ENCODE measurements at places on chromosomes 2 and 18.
A peak's percentile ranks its signal among the peaks of the same experiment; 100 is the strongest.

DNA sequence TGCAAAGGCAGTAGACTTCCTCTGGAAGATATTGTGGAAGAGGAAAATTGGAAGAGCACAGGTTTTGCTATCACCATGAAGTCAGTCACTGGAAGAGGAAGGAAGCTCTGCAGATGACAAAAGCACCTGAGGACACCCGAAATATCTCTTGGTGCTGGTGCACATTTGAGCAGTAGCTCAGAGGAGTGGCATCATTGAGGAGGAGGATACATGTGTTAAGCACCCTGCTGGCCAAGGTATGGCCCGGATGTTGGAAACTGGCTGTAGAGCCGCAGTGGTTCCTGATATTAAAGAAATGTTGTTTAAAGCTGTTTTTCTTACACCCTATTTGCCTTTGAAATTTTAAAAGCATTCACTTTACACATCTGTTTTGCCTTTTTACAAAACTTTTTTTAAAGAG lies 32.7 kb upstream of the SCYGR2 start:
- no peak for DNase-seq

DNA sequence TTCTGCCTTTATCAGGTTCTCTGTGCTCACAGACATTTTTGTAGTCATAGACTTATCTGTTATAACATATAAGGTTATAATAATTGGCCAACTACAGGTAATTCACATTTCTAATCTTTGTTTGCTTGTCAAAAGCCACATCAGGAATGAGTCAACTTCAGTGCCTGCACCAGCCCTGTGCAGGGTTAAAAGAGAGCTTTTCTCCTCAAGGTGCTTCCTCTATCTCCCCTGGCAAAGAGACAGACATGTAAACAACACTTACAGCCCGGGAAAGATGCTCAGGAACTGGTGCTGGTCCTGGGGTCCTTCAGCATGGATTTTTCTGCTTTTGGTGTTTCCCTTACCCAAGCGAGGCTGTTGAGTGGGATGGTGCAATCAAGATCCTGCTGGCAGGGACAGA lies 7.7 kb upstream of the EHD3 start:
- DNase-seq = no peak

- no peak for DNase-seq
Observed at GRCh38 chr18:45806226-45806625, 19.2 kb upstream of the SIGLEC15 start.

GRCh38 chr2:30622452-30622851 lies 175.4 kb downstream of the LCLAT1 start:
- no peak for DNase-seq

- peak; percentile 30 for DNase-seq
Observed at GRCh38 chr2:46951290-46952064, 35.9 kb upstream of the MCFD2 start.

- DNase-seq = no peak
Observed at GRCh38 chr18:9810299-9810698, 75.5 kb upstream of the TXNDC2 start.

DNA sequence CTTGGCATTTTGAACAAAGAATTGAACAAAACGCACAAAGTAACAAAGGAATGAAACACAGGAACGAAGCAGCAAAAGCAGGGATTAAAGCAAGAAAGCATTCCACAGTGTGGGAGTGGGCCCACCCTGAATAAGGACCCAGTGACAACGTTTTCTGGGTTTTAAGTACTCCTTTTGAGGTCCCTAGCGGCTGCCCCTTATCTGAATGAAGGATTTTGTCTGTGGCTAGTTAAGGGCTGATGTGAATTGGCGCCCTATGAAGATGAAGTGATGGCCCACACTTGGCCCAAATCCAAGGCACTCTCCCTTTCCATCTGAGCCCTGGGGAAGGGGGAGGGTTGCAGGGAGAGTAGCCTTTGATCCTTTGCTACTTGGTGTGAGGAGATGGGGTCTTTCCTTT lies 7.8 kb upstream of the CCDC141 start:
- no peak for DNase-seq

- no peak for DNase-seq
Observed at GRCh38 chr2:46400016-46400415, 79.3 kb upstream of the TMEM247 start.

- DNase-seq = peak; percentile 22
Observed at GRCh38 chr2:134581877-134582546, 136.8 kb downstream of the TMEM163 start.

DNA sequence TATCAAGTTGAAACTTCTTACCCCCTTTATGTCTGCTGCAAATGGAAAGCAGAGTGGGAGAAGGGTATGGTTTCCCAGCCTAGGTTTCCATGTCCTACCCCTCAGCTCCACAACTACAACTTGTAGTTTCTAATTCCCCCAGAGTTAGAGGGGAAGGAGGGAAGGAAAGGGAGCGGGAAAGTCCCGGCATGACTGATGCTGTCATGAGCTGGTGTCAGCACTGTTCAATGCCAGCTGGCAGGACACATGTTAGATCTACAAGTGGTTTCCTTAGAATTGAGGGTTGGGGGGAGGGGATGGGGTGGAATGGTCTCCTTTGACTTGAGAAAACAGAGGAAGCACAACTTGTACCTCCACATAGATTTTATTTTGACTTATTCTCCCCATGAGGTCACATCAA lies 194.0 kb downstream of the MBD2 start:
- DNase-seq = no peak

DNA sequence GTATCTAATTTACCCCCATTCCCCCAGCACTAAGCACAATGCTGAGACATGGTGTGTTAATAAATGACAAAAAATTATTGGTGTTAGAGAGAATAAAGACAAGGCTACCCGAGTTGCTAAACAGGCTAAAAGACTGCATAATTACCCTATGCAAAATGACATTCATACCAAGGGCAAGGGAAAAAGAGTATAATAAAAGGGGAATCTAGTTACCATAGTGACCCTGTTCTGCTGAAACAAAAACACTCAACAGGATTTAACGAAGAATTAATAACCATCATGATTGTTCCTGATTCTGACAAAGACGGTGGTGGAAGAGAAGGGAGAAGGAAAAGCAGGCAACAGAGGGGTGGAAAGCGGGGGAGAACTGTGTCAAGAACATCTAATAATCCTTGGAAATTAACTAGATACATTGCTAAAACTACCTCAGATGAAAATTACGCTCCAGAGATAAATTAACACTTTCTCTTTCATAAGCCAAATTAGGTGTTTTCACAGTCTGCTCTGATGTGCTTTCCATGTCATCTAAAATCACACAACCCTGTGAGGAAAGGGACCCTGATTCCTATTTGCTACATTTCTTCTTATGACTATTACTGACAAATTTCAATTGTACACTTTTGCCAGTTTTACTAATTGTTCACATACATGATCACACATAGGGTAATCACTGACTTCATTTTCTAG lies 25.5 kb downstream of the TTR start:
- DNase-seq = no peak

GRCh38 chr2:232781765-232782164 lies 5.4 kb upstream of the KCNJ13 start:
- DNase-seq = no peak

DNA sequence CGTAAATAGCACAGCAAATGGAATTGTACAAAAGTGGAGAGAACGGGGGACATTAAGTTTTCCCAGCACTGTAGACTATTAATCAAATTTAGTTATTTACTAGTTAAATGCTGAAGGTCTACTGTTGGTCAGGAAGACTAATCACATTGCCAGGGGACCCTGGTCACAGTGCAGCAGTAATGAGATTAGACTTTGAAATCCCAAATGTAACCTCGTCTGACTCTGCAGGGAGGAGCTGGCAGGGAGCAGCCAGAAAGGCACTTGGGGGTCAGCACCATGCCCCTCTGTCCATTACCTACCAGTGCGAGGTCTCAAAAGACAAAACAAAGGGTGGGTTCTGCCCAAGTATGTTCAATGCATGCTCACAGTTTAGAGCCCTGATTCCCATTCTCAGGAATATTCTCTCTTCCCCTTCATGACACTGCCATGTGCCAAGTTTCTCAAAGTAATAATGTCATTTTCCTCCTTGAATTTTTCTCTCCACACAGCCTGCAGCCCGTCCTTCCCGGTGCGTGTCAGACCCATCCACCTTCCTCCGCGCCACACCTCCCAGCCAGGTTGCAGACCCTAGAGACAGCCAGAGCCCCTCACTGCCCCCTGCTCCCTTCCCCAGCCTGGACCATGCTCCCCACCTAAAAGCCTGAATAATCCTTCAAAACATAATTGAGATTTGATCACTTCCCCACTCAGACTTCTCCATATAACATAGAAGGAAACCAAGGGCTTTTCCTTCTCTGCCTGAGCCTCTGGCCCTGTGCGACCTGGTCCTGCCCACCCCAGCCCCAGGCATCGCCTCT lies 52.5 kb downstream of the TMEM18 start:
- no peak for DNase-seq

DNA sequence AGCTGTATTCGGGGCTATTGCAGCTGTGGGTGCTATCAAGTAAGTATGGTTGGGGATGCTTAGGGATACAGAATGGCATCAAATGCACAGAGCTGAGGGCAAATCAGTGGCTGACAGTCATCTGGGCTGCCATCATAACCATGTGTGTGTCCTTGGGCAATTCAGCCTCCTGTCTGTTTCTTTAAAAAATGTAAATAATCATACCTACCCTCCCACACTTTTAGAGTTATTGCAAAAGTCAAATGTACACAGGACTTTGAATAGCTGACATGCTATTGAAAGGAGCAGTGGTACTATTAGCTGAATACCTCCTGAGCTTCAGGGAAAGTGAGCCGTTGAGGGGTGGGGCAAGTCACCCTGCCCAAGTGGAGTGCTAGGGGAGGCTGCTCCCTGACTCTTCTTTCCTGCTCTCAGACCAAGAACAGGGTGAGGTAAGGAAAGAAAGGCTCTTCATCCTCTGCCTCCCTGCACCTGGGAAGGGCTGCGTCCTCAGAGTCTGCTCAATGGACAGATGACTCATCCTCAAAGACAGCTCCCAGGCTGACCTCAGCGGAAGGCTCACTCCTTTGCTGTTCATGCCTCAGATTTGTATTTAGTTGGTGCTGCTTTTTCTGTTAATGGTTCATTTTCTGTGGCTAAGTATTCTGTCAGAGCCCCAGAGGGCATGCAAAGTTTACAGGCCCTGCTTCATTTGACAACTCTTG lies 54.9 kb upstream of the BZW1 start:
- no peak for DNase-seq

- DNase-seq = no peak
Observed at GRCh38 chr2:219939647-219940046, 312.2 kb downstream of the SLC4A3 start.

- DNase-seq = no peak
Observed at GRCh38 chr2:201223089-201224073, 37.0 kb upstream of the CASP8 start.

- DNase-seq = no peak
Observed at GRCh38 chr2:168433527-168433926, 22.5 kb upstream of the CERS6 start.

GRCh38 chr2:111958901-111959300 lies 60.5 kb downstream of the MERTK start:
- DNase-seq = no peak

DNA sequence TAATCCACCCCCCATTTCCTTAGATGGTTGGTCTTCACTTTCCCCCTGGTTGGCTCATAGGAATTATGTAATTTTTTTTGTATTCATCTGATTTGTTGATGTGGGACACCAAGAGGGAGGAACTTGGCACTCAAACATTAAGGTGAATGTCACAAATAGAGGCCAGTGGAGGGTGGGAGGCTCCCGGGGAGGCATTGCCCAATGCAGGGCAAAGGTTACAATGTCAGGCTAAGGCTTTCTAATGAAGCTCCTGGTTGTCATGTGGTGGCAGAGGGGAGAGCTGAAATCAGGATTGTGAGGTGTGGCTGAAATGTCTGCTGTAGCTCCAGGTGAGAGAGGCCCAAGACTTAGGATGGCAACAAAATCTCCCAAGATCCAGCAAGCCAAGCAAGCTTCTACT lies 42.7 kb downstream of the MPHOSPH10 start:
- no peak for DNase-seq

DNA sequence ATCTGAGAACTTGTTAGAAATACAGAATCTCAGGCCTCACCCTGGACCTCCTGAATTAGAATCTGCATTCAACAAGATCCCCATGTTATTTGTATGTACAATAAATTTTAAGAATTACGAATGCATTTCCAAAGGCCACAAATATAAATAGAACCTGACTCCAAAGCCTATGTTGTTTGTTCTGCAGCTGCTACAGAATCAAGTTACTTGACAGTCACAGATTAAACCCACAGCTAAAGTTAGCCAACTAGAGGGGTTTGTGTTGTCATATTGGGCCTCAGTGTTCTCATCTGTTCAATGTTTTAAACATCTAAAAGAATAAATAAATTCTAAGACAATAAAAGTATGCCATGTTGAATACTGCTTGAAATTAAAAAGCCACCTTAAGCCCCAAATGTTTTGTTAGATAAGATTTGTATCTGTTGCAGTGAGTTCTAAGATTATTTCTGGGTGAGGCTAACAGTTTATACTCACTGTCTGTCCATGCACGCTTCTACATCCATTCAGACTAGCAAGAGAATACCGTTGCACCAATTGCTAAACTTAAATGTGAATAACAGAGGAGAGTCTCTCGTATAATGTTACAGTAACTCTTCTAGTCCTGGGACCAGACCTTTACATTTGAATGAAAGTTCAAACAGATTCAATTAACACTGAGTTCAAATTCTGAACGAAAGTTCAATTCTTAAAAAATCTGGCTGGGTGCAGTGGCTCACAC lies 200.4 kb downstream of the MEMO1 start:
- DNase-seq = no peak

GRCh38 chr2:144959416-144959815 lies 439.5 kb upstream of the ZEB2 start:
- no peak for DNase-seq

GRCh38 chr2:67032076-67032475 lies 365.1 kb upstream of the ETAA1 start:
- no peak for DNase-seq

GRCh38 chr2:230797515-230798495 lies 66.9 kb upstream of the ITM2C start:
- DNase-seq = peak; percentile 43

DNA sequence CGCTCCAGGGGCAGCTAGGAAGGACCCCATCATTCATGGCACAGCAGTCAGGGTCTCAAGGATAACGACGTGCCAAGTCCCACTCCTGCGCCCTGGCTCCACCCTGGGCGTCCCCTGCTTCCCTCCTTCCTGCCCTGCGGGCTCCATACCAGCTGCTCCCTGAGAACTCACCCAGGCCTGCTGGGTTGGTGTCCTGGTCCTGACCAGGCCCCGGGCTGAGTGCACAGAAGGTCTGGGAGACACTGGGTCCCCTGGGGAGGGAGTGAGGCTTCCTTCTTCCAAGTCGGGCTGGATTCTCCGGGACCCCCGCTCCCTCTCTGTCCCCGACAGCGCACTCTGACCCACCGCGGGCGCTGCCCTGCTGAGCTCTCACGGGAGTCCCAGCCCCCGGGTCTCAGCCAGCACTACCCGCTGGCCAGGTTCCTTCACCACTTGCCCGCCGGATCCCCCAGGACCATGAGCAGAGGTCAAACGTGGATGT lies 160.2 kb downstream of the PXDN start:
- DNase-seq = no peak

DNA sequence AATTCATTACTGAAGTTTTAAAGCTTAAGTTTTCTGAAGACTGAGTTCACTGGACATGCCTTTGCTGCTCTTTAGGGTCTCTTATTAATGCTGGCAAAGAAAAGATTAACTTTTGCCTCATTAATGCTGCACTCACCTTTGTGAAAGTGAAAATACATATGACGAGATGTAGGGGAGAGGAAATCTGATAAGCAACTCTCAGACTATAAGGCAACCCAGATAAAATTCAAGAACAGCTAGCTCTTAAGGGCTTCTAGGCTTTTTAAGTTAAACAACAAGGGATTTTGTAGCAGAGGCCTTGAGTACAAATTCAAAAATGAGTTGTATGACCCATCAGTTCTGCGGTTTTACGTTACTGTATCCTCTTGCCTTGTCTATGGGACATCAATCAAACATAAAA lies 143.7 kb downstream of the USP34 start:
- DNase-seq = no peak

- DNase-seq = no peak
Observed at GRCh38 chr2:238256111-238256510, 16.3 kb upstream of the HES6 start.
